ENCODE measurements at places on chromosomes 3 and 15.

- no peak for DNase-seq
Observed at GRCh38 chr3:14555835-14556234, 15.7 kb upstream of the GRIP2 start.

GRCh38 chr3:138042043-138042442 lies 32.1 kb downstream of the CLDN18 start:
- DNase-seq, result no peak

GRCh38 chr3:64586952-64587351 lies 100.8 kb downstream of the ADAMTS9 start:
- no peak for DNase-seq

GRCh38 chr3:32340039-32340438 lies 51.6 kb upstream of the CMTM7 start:
- DNase-seq, result peak; percentile 37

GRCh38 chr3:78900880-78901279 lies 866.9 kb downstream of the ROBO1 start:
- DNase-seq, result no peak

GRCh38 chr3:11370191-11370590 lies 98.0 kb downstream of the ATG7 start:
- DNase-seq, result no peak

DNA sequence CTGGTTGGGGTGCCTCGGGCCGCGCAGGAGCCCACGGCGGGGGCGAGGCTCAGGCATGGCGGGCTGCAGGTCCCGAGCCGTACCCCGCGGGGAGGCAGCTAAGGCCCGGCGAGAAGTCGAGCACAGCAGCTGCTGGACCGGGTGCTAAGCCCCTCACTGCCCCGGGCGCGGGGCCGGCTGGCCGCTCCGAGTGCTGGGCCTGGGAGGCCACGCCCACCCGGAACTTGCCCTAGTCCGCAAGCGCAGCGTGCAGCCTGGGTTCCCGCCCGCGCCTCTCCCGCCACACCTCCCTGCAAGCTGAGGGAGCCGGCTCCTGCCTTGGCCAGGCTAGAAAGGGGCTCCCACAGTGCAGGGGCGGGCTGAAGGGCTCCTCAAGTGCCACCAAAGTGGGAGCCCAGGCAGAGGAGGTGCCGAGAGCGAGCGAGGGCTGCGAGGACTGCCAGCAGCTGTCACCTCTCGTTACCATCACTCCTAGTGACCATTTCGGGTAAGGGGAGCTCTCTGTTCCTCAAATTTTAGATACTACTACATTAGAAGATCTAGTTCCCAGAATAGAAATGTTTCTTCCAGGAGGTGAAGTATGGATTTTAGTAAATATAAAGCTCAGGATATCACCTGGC lies 417.0 kb upstream of the AGTR1 start:
- no peak for DNase-seq

GRCh38 chr3:8882642-8883041 lies 80.6 kb downstream of the RAD18 start:
- no peak for DNase-seq

- no peak for DNase-seq
Observed at GRCh38 chr15:63104727-63105126, 16.9 kb upstream of the LACTB start.

- DNase-seq, result no peak
Observed at GRCh38 chr3:141825216-141826011, 51.0 kb upstream of the ATP1B3 start.

GRCh38 chr3:14441240-14441919 lies 39.0 kb downstream of the SLC6A6 start:
- DNase-seq, result no peak

DNA sequence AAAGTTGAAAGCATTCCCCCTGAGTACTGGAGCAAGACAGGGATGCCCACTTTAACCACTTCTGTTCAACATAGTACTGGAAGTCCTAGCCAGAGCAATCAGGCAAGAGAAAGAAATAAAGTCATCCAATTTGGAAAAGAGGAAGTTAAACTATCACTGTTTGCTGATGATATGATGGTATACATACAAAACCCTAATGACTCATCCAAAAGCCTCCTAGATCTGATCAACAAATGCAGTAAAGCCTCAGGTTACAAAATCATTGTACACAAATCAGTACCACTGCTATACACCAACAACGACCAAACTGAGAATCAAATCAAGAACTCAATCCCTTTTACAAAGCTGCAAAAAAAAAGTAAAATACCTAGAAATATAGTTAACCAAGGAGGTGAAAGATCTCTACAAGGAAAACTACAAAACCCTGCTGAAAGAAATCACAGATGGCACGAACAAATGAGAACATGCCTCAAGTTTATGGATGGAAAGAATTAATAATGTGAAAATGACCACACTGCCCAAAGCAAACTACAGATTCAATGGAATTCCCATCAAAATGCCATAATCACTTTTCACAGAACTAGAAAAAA lies 40.3 kb downstream of the RPL39L start:
- no peak for DNase-seq

DNA sequence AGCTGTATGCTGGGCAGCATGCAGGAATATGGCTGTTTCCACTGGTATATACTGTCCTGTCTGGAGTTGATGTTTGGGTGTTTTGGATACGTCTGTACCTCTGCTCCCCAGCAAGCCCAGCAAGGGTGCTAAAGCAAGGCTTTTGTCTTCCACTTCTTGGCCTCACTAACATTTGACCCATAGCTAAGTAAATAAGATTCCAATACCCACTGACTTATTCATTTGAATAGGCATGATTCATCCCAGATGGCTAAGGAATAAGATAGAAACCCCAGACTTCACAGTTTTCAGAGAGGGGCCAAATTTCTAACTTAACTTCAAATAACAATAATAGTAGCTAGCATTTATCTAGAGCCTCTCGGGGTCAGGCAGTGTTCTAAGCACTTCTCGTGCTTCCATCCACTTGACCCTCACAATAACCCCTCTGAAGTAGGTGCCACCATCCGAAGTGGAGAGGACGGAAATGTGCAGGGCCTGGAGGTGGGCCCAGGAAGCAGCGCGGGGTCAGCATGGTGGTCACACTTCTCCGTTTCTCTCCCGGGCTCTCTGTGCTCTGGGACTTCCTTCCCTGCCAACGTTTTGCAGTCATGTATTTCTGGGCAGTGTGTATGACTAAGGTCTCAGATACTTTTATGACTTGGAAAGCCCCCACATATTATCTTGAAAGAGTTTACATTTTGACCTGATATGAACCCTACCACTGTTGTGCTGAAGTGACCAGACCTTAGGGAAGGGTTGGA lies 39.3 kb downstream of the LRRK1 start:
- no peak for DNase-seq

DNA sequence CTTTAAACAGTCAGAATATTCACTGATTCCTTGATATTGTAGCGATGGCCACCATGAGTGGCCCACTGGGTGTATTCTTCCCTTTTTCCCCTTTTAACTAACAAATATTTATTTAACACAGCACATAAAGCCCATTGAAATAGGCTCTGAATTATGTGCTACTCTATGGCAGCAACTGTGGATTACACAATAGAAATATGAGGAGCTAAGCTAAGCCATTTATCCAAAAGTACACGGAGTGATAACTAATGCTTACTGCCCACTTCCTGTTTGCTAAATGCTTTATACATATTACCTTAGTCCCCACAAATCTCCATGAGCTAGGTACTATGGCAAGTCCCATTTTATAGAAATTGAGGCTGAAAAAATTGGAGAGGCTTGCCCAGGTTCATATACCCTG lies 17.9 kb downstream of the ILDR1 start:
- DNase-seq, result no peak

- DNase-seq, result no peak
Observed at GRCh38 chr3:14492948-14493881, 46.9 kb downstream of the GRIP2 start.

- DNase-seq, result no peak
Observed at GRCh38 chr3:61783993-61784718, 222.8 kb downstream of the PTPRG start.

DNA sequence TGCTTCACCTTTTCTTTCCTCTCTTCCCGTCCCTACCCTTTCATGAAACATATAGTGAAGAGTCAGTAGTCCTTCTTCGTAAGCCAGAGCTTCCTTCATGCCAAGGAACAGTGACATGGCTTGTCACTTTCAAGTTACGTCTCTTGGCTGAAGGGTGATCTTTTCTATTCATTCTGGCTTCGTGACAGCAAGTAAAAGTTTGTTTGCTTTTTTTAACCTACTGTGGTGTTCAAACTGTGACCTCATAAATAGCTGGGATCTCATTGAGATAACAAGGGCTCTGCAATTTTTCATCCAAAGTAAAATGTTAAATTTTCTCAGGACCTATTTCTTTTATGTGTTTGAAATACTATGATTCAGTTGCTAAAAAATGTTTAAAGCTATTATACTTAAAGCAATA lies 10.5 kb downstream of the CDIN1 start:
- no peak for DNase-seq

DNA sequence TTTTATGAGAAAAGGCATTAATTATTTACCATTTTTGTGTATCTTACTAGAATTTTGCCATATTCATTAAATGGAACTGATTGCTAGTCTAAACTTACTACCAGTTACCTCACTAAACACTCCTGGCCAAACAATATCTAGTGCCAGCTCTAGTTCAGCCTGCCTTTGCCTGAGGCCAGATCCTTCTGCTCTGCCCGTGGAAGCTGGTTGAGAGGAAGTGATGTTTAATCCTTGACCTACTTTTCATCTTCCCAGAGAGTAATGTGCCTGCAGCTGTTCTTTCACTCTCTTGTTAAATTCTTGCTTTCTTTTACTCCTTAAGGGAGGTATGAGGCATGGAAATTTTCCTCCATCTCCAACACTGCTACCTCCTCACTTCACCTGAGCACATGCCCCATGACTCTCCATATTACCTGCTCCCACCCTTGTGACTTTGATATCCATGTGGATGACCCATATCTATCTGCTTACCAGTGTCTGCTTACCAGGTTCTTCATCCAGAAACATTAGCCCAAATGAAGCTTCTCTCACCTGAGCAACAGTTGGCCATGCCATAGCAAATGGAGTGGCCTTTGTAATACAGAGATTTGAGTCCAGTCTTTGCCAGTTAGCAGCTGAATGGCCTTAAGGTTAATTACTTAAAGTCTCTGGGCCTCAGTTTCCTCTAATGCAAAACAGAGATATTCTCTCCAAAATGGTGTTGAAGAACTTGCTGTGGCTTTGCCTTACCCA lies 53.4 kb downstream of the UBE2E1 start:
- no peak for DNase-seq
